ENCODE measurements at places on chromosomes 3 and 15.

DNA sequence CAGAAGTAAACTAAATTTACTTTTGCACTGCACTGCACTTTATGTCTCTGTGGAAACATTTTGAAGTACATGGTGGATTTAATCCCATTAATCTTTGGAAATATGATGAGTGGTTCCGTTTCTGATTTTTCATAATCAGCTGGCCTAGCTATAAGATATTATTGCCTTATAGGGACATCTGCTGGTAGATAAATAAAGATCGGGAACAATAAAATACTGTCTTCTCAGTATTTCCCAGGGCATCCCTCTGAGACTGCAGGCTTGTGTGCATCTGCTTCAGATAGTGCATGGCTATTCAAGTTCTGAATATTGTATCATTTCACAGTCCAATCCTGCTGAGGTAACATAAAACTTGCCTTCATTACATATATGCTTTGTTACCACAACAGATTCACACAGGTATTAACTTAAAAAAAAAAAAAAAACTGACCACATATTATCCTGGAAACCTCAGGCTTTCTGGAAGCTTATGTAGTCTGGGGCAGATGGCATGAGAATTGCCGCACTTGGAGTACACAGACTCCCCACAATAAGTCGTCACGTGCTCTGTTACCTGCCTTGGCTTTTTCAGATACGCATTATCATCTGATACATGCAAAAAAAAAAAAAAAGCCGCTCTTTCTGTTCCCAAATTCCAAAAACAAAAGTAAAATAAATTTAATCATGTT lies 330.8 kb upstream of the AGTR1 start:
- DNase-seq, result no peak

DNA sequence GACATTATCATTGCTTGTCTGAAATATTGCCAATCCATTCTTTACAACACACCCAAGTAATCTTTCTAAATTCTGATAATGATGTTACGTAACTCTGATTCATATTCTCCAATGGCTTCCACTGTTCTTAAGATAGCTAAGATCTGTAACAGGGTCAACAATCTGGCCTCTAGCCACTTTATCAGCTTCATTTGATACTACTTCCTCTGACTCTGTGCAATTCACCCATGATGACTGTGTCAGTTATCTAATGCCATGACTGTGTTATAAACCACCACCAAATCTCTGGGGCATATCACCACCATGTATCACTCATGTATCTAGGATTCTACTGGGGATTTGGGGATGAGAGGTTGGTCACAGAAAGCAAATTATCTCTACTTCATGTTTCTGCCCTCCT lies 44.0 kb downstream of the CD200 start:
- DNase-seq, result no peak

DNA sequence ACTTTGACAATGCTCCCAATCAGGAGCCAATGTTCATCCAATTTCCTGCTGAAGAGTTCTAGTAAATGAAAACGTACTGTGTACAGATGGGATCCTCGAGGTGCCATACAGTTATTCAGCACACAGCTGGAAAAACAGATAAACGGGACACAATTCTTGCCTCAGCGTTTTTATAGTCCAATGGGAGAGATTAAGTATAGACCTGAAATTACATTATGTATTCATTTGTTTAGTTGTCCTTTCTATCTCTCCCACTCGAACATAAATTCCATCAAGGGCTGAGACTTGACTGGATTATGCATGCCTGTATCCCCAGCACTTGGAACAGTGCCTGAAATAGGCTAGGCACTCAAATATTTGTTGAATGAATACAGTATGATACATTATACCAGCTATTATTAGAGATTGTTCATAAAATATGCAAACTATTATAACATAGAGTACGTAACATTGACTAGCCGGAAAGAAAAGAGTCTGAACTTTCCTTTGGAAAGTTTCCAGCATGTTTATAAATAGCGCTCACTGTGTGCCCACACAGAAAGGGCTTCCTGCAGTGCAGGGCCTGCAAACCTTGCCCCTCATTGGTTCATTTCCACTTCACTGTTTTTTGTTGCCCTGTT lies 27.4 kb upstream of the SNTN start:
- DNase-seq, result no peak

GRCh38 chr15:31500766-31501449 lies 174.3 kb downstream of the KLF13 start:
- no peak for DNase-seq

- no peak for DNase-seq
Measured at GRCh38 chr3:157610876-157611535, 107.8 kb upstream of the VEPH1 start.

- no peak for DNase-seq
Measured at GRCh38 chr15:62665449-62665848, 377.1 kb upstream of the TPM1 start.

DNA sequence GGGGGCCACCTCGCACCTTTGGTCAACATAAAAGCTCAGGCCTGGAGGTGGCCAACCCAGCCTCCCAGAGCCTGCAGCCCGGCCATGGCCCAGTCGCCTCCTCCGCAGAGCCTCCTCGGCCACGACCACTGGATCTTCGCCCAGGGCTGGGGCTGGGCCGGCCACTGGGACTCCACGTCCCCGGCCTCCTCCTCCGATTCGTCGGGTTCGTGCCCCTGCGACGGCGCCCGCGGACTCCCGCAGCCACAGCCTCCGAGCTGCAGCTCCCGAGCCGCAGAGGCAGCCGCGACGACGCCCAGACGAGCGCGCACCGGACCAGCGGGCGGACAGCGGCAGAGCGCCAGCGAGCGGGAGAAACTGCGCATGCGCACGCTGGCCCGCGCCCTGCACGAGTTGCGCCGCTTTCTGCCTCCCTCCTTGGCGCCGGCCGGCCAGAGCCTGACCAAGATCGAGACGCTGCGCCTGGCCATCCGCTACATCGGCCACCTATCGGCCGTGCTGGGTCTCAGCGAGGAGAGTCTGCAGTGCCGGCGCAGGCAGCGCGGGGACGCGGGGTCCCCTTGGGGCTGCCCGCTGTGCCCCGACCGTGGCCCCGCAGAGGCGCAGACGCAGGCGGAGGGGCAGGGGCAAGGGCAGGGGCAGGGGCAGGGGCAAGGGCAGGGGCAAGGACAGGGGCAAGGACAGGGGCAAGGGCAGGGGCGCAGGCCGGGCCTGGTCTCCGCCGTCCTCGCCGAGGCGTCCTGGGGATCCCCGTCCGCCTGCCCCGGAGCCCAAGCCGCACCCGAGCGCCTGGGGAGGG lies at the start of gene MESP2:
TSS of gene MESP2 (plus strand) at position 59 of the 799 bp plus-strand sequence. CDS start at position 85, 26 bp downstream.
- peak; percentile 30 for DNase-seq

DNA sequence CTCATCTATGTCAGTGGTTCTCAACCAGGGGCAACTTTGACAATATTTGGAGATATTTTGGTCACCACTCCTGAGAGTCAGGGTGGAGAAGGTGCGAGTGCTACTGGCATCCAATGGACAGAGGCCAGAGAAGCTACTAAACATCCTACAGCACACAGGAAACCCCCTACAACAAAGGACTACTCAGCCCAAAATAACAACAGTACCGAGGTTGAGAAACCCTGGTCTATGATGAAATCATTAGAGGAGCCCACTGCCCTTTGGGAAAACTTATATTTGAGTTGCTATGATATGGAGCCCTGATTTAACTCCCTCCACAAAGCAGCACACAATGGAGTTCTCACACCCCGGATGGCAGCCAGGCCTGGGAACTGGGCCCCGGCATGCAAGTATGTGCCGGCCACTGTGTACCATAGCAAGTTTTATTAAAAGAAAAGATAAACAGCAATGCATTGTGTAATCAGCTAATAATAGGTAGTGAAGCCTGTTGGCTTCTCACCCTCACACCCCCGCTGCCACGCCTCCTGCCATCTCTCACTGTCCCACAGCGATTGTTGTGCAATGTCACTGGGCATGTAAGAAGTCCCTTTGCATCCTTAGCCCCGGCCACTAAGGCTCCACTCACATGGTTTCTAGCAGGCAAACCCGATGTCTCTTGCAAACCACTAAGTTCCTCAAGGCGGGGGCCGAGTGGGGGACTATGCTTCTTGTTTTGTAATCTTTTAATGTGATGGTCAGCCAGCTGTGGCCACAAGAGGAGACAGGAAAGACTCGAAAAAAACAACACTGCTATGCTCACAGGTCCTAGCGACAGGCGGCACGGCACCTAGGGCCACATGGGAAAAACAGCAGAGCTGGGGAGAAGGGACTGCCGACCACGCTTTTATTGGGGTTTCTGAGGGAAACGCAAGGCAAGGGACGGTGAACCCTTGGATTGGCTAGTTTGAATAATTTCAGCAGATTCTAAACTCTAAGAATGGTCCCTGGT lies 110.0 kb downstream of the AQP9 start:
- DNase-seq, result peak; percentile 18

DNA sequence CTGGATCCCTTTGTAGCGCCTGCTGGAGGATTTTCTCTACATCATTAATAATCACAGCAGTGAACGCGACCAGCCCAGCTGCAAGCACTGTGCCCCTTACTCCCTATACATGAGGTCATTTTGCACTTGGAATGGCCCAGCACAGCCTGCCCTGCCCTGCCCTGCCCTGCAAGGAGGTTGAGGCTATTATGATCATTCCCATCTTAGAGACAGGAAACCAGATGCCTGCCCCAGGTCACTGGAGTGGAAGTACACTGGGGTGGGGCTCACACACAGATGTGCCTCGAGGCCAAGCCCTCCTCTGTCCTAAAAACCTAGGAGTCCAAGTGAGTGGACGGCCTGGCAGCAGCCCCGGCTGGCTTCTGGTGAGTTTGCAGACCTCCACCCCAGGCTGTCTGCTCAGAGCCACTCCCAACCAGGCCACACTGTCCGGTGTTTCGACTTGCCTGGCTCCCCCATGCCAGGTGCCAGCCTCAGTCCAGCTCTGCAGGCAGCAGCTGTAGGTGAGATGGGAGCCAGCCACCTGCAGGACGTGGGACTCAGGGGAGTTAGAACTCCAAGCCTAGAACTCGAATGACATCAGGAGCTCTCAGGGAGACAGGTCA lies 30.4 kb upstream of the SEC61A1 start:
- no peak for DNase-seq

- no peak for DNase-seq
Measured at GRCh38 chr15:29411299-29411698, 141.7 kb upstream of the NSMCE3 start.

DNA sequence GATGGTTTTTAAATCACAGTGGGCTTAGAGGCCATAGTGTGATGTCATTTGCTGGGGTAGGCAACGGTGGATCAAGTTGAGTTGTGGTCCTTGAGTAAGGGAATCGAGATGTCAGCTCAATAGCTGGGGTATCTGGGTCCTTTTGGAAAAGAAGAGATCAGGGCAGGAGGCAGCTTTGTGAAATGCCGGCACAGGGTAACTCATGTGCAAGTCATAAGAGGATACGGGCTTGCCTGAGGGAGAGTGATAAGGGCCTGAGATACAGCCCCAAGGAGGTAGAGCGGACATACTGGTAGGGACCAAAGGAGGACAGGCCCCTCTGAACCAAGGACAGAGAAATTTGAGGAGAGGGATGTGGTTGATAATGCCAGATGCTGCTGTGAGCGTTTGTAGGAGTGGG lies 4.2 kb upstream of the FAM131A start:
- DNase-seq, result no peak

- DNase-seq, result no peak
Measured at GRCh38 chr3:156353563-156353962, 201.4 kb downstream of the SSR3 start.

DNA sequence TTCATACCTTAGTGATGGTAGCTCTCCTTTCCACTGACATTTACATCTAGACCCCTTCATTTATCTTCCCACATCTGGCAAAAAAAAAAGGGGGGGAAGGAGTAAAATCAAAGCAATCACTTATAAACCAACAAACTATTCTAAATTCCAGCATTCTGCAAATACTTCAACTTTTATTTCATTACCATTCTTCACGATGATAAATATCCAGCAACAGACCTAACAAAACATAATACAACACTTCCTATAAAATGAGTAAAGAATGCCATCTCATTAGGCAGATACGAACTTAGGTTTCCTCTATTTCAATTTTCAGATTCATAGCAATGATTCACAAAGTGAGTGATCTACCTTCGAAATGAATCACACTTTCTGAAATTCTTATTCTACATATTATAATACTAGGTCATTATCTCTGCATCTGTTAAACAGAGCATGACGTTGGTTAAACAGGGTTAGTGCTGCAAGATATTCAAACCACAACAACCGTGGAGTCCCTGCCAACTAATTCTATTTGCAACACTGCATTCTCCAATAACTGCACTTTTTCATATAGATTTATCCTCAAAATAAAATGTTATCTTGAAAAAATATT lies at the start of gene LRRFIP2:
TSS of gene LRRFIP2 (minus strand) at position 51 of the 595 bp plus-strand sequence. CDS start 25,599 bp downstream, outside the sequence.
- no peak for DNase-seq

DNA sequence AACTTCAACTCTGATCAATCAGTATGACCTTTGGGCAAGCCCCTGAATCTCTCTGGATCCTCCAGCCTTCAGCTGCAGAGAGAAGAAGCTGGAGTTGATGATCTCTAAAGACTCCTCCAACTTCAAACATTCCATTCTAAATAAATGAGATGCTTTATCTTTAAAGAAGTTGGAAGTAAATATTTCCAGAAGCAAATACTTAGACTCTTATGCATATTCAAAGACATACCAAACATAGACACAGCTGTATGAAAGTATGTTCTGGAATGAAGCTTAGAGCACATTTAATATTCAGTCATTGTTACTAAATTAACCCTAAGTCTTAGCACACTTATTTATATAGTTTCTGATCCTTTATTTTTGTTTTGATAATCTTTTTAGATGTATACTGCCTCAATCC lies 77.6 kb upstream of the ACP3 start:
- DNase-seq, result no peak

DNA sequence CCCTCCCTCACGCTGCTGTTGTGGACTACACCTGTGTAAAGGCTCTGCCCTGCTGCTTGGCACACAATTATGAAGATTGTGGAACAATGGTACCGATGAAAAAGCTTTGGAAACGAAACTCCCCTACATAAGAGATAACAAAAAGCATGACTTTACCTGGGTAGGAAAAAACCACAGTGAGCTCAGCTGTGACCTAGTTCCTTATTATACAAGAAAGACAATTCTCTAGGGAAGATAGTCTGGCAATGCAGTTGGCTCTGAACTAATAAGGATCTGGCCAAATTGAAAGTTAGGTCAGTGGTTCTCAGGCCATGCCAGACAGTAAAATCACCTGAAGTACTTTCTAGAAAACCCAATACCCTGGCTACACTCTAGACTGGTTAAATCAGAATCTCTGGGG lies 16.1 kb downstream of the CLEC3B start:
- DNase-seq, result no peak

GRCh38 chr15:64847876-64848716 lies 6.4 kb downstream of the PLEKHO2 start:
- no peak for DNase-seq

GRCh38 chr3:51678641-51679040 lies 7.6 kb downstream of the TEX264 start:
- no peak for DNase-seq

GRCh38 chr3:113630956-113631542 lies 65.4 kb downstream of the USF3 start:
- no peak for DNase-seq

- DNase-seq, result no peak
Measured at GRCh38 chr3:171696805-171697204, 113.5 kb downstream of the PLD1 start.

All from amygdala (tissue), 56 donors.